Cortex of kidney (tissue), 1 donor: ENCODE measurements at places on chromosomes 2 and 18.

- no peak for DNase-seq
Observed at GRCh38 chr2:235642446-235643098, 148.7 kb downstream of the AGAP1 start.

DNA sequence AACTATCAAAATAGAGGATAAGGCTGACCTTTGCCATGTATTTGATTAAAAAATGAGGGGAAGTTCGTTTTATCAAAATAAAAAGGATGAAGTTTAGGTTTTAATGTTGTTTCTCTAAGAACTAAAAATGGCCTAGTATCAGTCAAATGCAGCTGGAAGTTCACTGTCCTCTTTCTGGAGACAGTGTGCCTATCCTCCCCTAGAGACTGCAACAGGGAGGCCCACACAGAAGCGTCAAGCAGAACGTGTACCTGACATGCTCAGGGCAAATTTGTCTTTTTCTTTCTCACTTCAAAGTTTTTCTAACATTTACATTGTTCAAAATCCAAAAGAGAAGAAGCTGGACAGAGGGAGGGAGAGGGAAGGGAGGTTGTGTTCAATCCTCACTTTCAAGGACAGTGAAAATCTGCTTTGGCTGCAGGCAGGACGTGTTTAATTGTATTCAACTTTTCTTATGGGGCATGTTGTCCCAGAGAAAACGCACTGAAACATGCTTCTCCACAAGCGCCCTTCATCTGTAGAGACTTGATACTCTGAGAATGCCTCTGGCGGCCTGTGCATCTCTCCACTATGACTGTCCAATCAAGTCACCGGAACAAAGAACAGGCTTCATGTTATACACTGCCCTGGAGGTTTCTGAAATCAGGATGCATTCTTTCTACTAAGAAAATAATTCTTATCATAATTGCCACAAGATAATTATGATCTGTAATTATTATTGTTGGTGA, 65.1 kb downstream of the FAM210A start:
- no peak for DNase-seq

DNA sequence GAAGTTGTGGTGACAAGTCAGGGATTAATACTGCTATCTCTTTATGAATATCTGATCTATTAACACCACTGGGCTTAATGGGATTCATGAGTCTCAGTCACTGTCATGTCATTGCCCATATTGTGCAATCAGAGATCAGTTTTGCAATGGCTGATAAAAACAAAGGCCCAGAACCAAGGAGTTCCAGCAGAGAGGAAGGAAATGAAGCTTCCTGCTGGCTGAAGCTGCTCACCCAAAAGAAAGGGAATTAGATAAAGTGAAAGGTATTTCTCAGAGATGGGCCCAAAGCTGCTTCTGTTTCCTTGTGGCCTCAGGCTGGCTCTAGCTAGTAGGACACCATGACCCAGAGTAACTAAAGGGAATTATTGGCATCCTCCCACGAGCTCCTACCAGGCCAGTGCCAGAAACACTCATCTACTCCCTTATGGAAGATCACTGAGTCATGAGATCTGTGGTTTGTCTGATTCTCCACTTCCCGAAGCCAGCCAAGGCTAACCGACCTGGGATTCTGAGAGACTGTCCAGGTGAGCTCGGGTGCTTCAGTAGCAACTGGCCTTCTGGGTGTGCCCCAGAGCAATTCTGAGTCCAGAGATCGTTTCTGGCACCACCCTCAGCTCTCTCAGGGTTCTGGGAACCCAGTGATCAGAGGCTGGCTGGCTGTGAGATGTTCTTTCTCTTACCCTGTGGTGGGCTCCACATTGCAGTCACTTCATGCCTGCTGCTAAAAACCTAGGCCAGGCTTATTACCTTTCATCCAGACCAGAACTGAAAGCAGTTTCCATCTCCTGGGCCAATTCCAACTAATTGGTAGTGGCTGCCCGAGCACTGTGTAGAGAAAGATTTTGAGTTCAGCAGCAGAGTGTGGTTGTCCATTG, 129.5 kb upstream of the PELI1 start:
- no peak for DNase-seq

GRCh38 chr2:239042551-239043320, 194.9 kb downstream of the TWIST2 start:
- no peak for DNase-seq

DNA sequence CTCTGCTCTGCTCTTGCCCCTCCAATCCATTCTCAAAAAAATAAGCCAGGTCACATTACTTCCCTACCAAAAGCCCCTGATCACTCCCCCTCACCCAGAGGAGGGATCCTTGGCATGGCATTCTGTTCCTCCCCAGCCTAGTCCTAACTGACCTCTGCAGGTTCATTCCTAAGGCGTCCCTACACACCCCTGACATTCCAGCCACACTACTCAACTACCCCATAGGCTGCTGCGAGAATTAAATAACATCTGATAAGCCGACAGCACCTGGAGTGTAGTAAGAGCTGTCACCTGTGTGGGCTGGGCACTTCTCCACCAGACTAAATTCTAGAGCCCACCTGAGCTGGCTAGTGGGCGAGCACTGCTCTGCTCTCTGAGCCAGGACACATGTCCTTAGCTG, 44.7 kb upstream of the SLC1A4 start:
- DNase-seq = no peak

DNA sequence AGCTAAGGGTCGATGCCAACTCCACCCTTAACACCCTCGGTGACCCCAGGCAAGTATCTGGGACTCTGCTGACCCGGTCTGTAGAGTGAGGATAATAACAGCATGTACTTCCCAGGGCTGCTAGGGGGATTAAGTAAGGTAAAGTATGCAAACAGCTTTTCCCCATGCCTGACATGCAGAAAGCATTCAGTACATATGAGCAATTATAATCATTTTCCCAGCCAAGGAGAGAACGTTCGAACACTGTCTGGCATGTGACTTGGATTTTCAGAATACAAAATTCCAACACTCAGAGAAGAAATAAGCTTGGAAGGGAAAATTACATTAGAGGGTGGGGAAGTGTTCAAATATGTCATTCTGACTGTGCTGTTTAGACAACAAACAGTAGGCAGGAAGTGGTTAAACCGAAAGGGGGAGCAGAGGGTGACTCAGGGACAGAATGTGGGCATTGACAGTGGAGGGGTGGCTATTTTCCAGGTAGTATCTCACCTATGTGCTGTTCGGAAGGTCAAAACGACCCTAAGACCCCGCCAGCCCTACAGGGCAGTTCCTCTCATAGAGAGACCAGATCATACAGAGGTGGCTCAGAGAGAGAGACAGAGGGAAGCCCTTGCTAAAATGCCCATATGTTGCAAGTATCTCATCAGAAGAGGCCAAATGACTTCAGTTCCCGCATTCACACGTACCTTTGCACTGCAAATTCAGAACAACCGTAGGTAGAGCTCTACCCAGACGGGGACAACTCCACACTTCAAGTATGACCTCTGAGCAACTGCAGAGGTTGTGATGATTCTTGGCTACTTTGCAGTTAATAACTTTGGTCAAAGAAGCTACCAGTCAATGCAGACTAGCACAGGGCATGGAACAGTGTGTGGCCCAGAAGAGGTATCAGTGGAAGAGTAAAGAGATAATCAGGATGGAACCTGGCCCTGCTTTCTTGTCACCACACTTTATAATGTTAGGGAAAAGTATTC, 14.8 kb downstream of the ASPRV1 start:
- DNase-seq = no peak

GRCh38 chr18:76432970-76433767, 61.9 kb downstream of the ZNF516 start:
- no peak for DNase-seq

- DNase-seq = no peak
Observed at GRCh38 chr2:109321570-109321969, 192.6 kb downstream of the SH3RF3 start.

DNA sequence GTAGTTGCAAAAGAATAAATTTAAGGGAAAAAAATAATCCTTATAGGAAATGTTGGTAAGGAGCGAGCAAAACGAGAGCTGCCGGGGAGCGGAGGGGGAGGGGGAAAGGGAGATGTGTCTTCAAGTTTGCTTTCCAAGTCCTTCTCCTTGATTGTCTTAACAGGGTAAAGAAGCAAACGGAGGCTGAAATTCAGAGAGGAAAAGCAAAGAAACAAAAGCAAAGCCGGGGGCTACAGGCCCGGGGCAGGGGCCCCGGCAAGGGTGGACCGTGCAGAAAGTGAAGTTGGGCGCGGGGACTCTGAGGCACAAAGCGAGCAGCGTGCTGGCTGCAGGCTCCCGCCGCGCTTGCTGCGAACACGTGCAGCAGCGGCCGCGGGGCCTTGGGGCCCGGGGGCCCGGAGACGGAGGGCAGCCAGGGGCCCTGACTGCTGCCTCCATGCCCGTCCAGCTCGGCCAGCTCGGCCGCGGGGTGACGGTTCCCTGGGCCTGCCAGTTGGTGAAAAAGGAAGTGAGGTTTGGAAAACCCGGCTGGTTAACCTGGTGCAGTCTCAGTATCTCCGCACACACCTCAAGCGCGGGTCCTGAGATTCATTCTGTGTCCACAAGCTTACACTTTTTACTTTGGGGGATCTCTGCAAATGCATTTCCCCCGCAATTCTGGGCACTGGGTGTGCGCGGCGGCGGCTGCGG, 4.1 kb downstream of the BCL11A start:
- no peak for DNase-seq
